ENCODE measurements at places on chromosomes 12 and 14.

DNA sequence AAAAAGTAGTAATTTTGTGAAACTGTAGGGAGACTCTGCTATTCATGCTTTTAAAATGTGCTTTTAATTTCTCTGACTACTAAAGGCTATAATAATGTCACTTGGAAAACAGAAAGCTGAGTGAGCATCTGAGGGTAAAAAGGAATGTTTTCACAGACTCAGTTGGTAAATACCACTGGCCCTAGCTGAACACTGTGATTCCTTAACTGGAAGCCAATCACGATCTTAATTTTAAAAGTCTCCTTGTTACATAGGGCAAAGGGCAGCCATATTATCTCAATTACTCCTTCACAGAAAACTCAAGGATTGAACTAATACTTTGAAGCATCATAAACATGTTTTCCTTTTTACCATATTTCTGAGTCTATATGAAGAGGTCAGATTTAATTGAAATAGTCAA is 41.9 kb downstream of the PAWR start:
- peak; percentile 73 for DNase-seq

GRCh38 chr14:79708426-79709388 is 502.6 kb downstream of the DIO2 start:
- DNase-seq: peak; percentile 8

DNA sequence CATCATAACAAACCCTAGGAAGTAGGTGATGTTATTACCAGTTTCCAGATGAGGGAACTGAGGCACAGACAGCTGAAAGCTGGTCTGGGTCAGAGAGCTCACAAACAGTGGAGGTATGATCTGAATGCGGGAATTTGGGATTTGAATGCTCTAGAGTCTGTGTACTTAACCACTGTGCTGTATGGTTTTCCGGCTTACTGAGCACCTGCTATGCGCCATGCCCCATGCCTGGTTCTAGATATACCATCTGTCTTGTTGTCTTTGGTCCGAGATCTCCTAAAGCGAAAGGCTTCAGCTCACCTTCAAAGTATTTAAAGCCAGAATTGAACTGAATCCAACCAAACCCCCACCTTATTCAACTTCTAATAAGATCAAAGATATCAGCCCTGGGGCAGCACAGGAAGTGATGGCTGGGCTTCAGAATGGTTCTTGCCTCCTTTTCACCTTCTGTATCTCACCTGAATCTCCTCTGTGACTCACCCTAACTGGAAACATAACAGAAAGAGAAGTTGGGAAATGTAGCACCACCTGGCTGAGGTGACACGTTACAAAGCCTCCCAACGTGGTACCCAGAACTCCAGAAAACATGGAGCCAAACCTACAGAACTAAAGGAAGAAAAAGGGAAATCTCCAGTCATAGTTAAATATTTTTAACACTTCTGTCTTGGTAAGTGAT is 54.3 kb downstream of the PRMT8 start:
- DNase-seq: no peak

DNA sequence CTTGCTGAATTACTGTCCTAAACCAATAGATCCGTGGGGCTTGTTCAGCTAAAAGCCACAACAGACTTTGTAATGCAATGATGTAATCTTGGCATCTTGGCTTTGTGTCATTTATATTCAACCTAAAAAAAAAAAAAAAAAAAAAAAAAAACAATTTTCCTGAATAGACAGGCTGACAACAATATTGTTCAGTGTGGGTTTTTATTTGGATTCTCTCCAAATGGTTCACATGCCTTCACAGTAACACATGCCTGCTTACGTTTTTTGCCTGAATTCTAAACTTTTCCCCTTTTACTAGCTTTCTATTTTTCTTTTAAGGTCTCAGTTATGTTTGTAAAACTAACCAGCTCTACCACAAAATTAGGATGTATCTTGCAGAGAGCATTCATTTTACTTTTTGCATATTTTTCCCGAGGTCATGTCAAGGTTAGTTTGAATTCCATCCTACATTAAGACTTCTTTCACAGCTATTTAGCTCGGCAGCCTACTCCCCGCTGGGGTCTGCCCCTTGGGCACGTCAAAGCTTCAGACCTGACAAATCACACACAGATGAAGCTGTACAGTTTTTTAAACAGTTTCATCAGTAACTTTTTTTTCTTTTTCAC is 213.7 kb upstream of the NPAS3 start:
- peak; percentile 96 for DNase-seq

GRCh38 chr12:114512351-114512750 is 106.4 kb upstream of the TBX5 start:
- DNase-seq: no peak

DNA sequence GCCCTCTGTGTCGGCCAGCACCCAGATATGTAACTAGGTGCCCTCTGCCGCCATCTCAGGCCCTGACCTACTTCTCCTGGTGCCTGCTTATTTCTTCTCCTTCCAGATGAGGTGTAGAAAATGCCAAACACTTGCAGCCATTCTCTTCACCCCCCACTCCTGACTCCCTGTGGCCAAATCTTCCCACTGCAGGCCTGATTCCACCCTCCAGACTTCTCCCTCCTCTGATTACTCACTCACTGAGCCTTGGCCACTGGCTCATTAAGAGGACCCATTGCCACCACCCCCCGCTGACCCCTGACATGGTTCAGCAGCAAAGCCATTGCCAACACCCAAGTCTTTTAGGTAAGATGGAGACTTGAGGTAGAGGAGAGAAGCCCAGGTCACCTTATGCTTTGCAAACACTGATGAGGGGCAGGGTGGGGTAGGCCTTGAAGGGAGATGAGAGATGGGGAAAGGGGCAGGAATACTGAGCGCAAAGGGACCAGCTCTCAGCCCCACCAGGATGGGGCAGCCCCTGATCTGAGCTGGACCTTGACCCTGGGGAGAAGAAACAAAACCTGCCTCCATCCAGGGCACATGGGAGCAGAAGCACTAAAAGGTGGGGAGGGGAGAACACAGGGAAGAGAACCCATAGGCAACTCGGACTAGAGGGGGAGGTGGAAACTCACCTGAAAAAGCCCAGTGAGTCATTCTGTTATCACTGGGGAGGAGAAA is 25.1 kb upstream of the ANO2 start:
- DNase-seq: no peak

- no peak for DNase-seq
Measured at GRCh38 chr12:48285751-48286650, 64.7 kb downstream of the ZNF641 start.

- DNase-seq: peak; percentile 42
Measured at GRCh38 chr12:7431993-7432685, 11.8 kb downstream of the CD163L1 start.

- peak; percentile 76 for DNase-seq
Measured at GRCh38 chr12:79997096-79997791, 62.3 kb upstream of the PPP1R12A start.

DNA sequence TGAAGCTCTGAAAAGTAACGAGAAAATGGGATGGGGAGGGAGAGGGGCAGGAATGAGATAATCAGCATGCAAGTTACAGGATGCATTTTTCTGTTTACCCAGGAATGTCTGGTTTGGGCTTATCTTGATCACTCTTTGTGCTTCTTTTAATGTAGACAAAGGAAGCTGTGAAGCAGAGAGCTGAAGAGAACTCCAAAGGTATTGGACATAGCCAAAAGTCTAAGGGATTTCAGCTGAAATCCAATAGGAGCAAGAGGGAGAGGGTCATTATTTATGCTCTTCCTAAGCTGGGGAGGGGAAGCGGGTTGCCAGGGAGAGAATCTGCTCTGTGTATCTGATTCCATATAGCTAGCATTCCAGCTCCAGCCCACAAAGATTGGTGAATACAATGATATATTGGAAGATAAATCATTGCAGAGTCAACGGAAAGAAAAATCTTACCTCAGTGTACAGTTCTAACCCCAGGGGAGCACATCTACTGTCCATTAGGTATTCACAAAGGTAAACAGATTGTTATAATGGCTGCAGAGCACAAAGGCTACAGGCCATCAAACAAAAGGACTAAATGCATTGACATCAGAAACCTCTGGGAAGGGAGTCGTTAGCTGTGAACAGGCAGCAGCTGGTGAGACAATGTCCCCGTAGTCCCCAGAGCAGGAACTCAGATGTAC is 61.0 kb upstream of the PELI2 start:
- DNase-seq: no peak

GRCh38 chr14:57375156-57375555 is 15.2 kb upstream of the NAA30 start:
- no peak for DNase-seq

GRCh38 chr14:57085801-57086200 is 182.9 kb downstream of the EXOC5 start:
- no peak for DNase-seq

DNA sequence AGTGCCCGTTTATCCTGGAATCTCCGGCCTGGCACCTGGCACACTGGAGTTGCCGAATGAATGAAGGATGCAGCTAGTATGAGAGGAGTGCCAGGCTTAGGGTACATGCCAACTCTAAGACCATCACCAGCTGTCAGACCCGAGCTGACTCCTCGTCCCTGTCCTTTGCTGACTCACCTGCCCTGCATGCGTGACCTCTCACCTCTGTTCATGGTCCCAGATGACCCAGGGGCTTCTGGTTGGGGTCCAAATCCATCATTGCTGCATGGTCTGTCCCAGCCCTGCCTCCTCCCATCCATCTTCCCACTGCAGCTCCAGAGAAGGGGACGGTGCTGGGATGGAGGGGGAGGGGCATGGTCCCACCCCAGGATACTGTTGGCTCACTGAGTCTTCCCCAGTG is 9.9 kb upstream of the FAM222A start:
- no peak for DNase-seq

GRCh38 chr14:23787436-23787835 is 151.3 kb downstream of the DHRS2 start:
- DNase-seq: no peak

- no peak for DNase-seq
Measured at GRCh38 chr12:115942346-115942745, 335.1 kb downstream of the MED13L start.

DNA sequence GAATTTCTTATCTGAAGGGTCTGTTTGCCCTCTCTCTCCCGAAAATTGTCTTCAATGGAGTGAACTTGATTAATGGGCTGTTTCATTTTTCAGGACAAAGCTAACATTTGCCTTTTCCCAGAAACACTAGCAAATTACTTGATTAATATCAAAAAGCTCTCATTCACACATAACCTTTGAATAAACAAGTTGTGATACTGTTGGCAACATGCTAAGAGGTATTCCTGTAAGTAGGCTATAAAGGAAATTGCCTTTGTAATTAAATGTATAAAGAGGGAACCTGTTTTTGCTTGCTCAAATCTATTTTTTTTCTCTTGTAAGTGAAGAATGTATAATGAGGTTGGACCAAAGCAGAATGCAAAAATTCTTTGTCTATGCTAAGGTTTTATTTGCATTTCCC is 457.2 kb downstream of the TMTC2 start:
- no peak for DNase-seq

GRCh38 chr12:53590652-53591051 is 35.5 kb downstream of the ATF7 start:
- no peak for DNase-seq

DNA sequence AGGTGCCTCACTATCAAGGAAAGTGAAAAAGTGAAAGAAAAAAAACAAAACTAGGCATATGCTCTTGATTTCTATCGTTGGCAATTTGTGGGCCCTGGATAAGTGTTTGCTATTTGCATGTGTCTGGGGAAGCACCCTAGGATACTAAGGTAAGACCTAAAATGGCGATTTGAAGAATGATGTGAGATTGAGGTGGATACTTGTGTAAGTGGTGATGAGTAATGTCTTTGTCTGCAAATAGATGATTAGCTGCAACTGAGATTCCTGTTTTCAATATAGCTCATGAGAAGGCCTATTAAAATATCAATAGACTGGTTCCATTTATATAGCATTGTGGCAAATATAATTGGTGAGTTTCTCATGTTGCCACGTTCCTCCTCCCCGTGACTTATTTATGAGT is 261.7 kb downstream of the NEDD1 start:
- DNase-seq: no peak

- DNase-seq: no peak
Measured at GRCh38 chr14:55111122-55111708, 17.8 kb upstream of the LGALS3 start.

- no peak for DNase-seq
Measured at GRCh38 chr12:78167510-78167909, 336.8 kb downstream of the NAV3 start.

- DNase-seq: no peak
Measured at GRCh38 chr12:46360908-46361666, 11.5 kb downstream of the SLC38A2 start.

- no peak for DNase-seq
Measured at GRCh38 chr12:47797441-47797840, 22.3 kb downstream of the HDAC7 start.

GRCh38 chr12:128133321-128134073 is 133.5 kb upstream of the TMEM132C start:
- DNase-seq: no peak

DNA sequence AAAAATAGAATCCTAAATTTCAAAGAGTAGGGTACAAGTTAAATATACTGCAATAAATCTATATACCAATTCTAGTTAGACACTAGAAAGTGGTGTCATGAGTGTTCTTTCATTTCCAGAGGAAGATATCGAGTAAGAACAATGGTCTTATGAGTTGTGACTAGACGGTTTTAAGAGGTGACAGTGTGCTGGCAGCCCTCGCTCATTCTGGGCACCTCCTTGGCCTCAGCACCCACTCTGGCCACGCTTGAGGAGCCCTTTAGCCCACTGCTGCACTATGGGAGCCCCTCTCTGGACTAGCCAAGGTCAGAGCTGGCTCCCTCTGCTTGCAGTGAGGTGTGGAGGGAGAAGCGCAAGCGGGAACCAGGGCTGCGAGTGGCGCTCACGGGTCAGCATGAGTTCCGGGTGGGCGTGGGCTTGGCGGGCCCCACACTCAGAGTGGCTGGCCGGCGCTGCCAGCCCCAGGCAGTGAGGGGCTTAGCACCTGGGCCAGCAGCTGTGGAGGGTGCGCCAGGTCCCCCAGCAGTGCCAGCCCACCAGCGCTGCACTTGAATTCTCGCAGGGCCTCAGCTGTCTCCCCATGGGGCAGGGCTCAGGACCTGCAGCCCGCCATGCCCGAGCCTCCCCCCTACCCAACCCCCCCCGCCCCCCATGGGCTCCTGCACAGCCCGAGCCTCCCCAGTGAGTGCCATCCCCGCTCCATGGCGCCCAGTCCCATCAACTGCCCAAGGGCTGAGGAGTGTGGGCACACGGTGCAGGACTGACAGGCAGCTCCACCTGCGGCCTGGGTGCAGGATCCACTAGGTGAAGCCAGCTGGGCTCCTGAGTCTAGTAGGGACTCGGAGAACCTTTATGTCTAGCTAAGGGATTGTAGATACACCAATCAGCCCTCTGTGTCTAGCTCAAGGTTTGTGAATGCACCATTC is 18.7 kb downstream of the PRKD1 start:
- no peak for DNase-seq

Data from fibroblast of skin of scalp (primary cell).